Aorta (tissue), 5 donors: ENCODE measurements at places on chromosomes 1 and 21. TPM values are rescaled to one million over a fixed set of nuclear protein-coding genes. Genes with fewer than 3 reads are reported as not detected.

DNA sequence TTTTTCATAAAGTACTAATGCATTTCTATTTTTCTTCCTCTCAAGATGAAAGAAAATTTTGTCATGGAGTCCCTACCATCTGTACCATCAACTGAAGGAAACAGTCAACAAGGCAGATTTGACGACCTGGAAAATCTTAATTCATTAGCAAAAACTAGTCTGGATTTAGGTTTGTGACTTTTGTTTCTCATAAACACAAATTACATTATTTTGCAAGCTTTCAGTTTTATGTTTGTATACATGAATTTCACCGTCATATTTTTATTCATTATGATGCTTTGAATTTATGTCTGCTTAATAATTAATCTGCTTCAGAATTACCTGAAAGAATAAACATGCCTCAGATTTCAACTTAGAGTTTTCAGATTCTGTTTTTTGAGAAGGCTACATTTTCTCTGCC lies 132.9 kb downstream of the PATJ start:
- no peak for DNase-seq

GRCh38 chr1:89351597-89352311 lies 12.1 kb upstream of the GBP6 start:
- DNase-seq, result no peak

DNA sequence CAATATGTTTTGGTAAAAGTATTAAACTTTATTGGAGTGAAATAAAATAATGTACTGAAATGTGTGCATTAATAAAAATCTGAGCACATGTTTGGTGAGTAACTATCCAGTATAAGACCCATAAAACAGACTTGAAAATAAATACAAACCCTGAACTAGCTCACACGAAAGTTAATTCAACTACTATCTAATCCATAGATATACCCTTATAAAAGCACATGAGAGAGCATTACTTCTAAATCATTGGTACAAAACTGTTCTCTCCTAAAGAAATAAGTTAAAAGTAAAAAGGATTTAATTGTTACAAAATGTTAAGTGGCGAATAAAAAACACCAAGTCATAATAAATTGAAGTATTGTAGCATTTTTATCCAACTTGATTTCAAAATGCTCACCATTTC lies 295.6 kb downstream of the PTPRC start:
- no peak for DNase-seq

DNA sequence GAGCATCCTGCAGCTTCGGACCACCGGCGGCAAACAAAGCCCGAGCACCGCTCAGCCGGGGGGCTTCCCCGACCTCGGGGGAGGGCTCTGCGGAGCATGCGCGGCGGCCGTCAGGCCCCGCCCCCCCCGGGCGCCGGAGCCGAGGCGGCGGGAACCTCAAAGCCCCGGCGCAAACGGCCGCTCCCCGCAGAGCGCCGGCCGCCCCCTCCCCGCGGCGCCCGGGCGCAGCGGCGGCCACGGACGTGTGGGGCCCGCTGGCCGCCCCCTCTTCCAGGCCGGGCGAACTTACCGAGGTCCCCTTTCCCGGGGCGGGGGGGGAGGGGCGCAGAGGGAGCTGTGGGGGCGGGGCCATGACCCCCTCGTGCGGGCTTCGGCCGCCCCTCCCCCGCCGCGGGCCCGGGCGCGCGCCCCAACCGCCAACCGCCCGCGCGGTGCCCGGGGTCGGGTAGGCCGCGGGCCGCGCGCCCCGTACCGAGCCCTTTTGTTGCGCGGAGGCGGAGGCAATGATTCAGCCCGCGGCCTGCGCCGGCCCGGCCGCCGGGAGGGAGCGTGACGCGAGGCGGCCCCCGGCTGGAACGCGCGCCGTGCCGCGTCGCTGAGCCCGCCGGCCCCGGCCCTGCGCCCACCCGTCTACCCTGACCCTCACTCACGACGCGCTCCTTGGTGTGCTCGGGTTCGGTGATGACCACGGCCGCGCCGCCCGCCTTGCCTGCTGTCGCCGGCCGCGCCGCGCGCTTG lies 1.7 kb downstream of the RCC2 start:
- DNase-seq, result peak; percentile 81

DNA sequence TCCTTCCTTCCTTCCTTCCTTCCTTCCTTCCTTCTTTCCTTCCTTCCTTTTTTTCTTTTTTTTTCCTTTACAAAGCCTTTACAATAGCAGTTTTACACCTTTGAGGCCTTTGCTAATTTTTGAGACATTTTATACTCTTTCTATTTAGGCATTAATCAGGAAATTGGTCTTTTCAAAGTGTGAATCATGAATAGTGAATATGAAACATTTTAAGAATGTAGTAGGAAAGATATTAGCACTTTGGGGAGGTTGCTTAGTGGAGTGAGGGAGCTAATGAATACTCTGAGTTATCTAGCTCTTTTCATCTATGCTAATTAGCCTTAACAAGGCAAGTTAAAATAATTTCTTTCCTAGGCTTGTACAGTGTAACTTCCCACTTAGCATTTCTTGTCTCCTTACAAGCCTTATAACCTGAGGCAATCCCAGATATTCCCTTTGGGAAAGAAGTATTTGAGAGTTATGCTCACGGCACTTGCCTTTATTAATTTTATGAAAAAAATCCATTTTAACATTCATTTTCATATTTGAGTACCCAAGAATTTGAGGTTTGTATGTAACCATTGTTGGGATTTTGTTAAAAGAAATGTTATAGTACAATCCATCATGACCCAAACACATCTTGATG lies 122.6 kb downstream of the NTNG1 start:
- no peak for DNase-seq

DNA sequence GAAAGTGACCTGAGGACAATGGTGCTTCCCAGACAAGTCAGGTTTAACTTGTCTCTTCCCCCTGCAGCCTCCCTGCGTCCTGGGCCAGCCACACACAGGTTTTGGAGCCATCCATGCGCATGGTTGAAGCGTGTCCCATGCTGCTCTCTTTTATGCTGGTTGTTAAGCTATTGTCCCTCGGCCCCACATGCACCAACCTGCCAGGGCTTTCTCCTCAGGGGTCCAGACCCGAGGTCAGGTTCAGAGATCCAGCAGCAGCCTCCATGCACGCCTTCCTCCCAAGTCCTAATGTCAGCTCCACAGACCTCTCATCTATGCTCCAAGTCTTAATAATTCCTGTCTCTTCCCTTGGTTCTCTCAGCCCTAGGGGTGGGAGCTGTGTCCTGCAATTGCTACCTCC lies 1.6 kb downstream of the ABCA4 start:
- DNase-seq, result no peak

DNA sequence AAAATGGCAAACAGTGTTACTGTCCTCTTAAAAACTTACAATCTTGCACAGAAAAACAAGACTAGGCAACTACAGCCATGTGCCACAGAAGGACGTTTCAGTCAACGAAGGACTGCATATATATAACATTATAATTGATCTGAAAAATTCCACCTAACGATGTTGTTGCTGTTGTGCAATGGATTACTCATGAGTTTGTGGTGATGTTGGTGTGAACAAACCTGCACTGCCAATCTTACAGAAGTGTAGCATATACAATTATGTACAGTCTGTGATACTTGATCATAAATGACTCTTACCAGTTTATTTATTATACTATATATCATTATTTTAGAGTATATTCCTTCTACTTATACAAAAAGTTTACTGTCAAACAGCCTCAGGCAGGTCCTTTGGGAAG lies 6.8 kb upstream of the VAMP4 start:
- no peak for DNase-seq

- no peak for DNase-seq
Measured at GRCh38 chr1:58308206-58308605, 238.3 kb downstream of the OMA1 start.

- DNase-seq, result no peak
Measured at GRCh38 chr1:245264226-245264625, 109.4 kb downstream of the KIF26B start.

- DNase-seq, result no peak
Measured at GRCh38 chr1:91603409-91603808, 102.8 kb downstream of the CDC7 start.

GRCh38 chr1:117205368-117205767 lies 5.4 kb downstream of the VTCN1 start:
- no peak for DNase-seq

DNA sequence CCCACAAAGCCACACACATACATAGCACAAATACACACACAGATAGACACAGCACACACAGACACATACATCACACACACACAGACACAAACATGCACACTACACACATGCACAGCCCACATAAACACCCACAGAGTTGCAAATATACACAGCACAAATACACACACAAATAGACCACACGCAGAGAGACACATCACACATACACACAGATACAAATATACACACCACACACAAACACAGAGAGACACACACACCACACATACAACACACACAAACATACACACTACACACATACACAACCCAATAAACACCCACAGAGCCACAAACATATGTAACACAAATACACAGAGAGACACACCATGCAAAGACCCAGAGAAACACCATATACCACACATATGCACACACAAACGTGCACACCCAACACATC lies 154.9 kb downstream of the GLUL start:
- no peak for DNase-seq

- DNase-seq, result no peak
Measured at GRCh38 chr1:218846181-218846580, 327.5 kb upstream of the LYPLAL1 start.

GRCh38 chr1:170741678-170742077 lies 77.7 kb downstream of the PRRX1 start:
- no peak for DNase-seq

- DNase-seq, result peak; percentile 93
Measured at GRCh38 chr1:24289937-24290595, 29.1 kb upstream of the GRHL3 start.

GRCh38 chr1:1567891-1568291 lies 6.8 kb downstream of the SSU72 start:
- DNase-seq, result no peak

DNA sequence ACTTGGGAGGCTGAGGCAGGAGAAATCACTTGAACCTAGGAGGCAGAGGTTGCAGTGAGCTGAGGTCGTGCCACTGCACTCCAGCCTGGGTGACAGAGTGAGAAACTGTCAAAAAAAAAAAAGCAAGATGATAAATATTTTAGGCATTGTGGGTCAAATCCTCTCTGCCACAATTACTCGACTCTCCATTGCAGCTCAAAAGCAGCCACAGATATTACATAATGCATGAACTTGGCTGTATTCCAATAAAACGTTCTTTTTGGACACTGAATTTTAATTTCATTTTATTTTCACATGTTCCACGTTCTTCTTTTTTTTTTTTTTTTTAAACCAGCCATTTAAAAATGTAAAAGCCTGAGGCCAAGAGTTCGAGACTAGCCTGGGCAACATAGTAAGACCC lies 69.4 kb downstream of the TCP10L start:
- no peak for DNase-seq

DNA sequence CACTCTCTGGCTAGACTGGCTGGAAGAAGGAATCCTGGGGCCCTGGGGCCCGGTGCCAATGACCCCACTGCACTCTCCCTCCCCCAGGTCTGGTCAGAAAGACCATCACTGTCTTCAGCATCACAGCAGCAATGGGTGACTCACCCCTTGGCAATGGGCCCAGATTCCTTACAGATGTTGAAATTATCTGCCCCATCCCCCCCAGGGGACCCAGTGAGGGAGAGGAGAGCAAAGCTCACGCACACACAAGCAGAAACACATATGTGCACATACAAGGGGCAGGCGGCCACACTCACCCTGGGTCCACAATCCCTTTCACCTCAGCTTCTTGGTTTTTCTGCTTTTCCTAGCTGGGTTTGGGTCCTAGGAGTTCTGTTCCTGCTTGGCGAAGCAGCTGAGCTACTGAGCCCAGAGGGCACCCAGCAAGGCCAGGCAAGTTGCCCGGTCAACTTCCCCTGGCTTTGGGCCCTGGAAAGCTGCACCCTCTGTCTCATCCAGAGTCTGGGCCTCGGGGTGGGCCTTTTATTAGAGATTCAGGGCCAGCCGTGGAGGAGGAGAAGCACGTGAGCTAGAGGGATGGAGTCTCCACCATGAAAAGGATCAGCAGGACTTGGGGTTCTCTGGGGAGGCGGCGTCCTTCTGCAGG lies 2.6 kb downstream of the COL16A1 start:
- peak; percentile 96 for DNase-seq

DNA sequence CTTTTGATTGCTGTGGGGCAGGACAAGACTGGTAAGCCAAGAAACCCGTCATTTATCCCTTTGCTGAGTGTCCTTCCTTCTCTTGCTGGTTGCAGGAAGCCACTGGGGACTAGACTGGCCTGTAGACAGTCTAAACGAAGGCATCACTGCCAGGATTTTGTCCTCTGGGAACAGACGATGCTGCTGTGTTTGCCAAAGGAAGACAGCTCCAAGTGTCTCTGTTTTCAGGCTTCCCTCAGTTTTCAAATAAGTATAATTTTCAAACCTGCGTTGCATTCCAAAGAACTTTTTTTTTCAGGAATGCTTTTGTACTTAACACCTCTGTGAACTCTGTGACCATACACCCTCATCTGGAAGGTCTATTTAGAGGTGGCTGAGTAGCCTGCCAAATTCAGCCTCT lies 269.4 kb downstream of the HLX start:
- no peak for DNase-seq

GRCh38 chr1:159076438-159077119 lies at the start of gene AIM2:
TSS of gene AIM2 (minus strand) at chr1:159076766. CDS start at chr1:159073499, 3,267 bp downstream.
- DNase-seq, result no peak

GRCh38 chr1:69421286-69421685 lies 146.4 kb upstream of the LRRC7 start:
- no peak for DNase-seq

DNA sequence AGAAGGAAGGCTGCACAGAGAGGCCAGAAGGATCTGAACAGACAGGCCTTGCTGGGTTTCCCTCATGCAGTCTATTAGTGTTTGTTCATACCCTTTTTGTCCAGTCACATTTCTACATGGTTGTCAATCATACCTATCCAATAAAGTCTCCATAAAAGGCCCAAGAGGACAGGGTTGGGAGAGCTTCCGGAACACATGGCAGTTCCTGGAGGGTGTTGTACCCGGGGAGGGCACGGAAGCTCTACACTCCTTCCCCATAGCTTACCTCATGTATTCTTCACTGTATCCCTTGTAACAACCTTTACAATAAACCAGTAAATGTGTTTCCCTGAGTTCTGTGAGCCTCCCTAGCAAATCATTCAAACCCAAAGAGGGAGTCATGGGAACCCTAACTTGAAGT lies 28.0 kb downstream of the MCOLN2 start:
- no peak for DNase-seq

GRCh38 chr21:17786071-17786850 lies 32.9 kb downstream of the C21orf91 start:
- no peak for DNase-seq

GRCh38 chr1:185581961-185582725 lies 152.0 kb upstream of the HMCN1 start:
- no peak for DNase-seq

Gene GBP4
- 17.7 TPM for total RNA-seq

Gene S100B
- total RNA-seq, result 8.7 TPM

Gene OR2T35
- not detected for total RNA-seq

Gene CLCNKB
- total RNA-seq, result not detected

Gene TNFRSF8
- 0.88 TPM for total RNA-seq

Gene C4BPB
- total RNA-seq, result 10.7 TPM

Gene SLAMF6
- total RNA-seq, result 1.2 TPM
